Vagina (tissue), 2 donors: ENCODE measurements at places on chromosomes 2 and 18. TPM values are rescaled to one million over a fixed set of nuclear protein-coding genes. Genes with fewer than 3 reads are reported as not detected.
A peak's percentile ranks its signal among the peaks of the same experiment; 100 is the strongest.

CRYGC gene
- total RNA-seq = not detected

DYNC2LI1 gene
- total RNA-seq = 29.7 TPM

DNA sequence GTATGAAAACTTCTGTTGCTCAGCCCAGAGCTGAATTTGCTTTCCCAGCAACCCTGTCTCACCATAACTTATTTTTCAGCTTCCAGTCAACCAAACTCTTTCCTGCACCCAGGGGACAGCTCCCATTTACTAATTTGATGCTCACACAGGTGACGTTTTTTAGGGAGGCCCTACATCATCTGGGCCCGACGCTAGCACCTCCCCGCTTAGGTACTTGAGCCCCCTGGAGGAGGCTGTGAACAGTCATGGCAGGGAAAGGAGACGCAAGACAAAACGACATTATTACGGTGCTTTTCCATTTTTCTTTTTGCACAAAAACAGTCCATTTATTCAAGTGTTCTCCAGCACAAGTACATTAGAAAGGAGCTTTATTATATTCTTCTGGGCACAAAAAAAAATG lies 59.2 kb upstream of the POMC start:
- no peaks in the 10 kb centered on the region for H3K27me3 ChIP-seq
- no peak for DNase-seq
- no peak overlapping the region for H3K4me3 ChIP-seq
- H3K4me1 ChIP-seq = peaks cover 18% of the 10 kb centered on the region

DNA sequence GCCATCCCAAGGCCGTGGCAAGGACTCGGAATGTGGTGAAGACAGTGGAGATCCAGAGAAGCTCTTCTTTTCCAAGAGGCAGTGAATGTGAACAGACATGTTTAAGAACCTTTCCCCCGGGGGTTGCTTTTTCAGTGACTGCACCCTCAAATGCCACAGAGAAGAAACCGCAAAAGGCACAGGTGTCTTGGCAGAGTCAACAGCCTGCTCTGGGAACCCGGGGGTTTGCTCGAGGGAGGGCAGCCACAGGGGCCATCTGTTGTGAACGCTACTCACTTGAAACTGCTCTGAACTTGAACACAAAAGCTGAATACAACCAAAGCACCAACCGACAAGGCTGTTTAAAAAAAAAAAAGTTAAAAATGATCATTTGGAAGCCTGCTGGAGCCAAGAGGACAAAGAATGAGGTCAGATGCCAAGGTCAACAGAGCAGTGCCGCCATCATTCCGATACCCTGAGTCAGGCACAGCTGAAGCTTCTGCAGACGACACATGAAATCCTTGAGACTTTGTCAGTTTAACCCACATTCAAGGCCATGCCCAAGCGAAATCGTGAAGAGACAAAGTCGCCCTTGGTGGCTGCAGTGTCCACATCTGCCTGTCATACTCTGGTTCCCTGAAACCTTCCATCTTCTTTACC lies 47.4 kb downstream of the PSMG2 start:
- no peaks in the 10 kb centered on the region for H3K4me1 ChIP-seq
- H3K36me3 ChIP-seq = no peaks in the 10 kb centered on the region
- H3K27ac ChIP-seq = no peak overlapping the region
- H3K4me3 ChIP-seq = no peak overlapping the region

DNA sequence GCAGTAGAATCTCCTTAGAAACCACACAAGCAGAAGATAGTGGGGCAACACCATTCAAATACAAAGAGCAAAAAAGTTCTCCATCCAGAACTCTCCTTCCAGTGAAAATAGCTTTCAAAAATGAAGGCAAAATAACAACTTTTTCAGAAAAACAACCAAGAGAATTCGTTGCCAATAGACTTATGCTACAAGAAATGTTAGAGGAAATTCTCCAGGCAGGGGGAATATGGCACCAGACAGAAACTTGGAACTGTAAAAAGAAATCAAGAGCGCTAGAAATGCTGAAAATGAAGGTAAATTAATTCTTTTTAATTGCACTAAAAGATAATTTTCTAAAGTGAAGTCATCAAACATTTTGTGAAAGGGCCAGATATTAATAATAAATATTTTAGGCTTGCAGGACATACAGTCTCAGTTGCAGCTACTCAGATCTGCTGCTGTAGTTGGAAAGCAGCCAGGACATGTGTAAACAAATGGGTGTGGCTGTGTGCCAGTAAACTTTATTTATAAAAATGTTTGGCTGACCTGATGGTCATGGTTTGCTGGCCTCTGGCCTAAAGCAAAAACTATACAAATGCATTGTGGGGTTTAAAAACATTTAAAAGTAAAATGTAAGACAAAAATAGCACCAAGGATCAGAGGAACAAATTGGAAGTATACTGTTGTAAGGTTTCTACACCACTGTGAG lies 73.7 kb upstream of the TGFA start:
- no peaks in the 10 kb centered on the region for H3K36me3 ChIP-seq
- no peak overlapping the region for H3K4me3 ChIP-seq
- H3K27ac ChIP-seq = no peak overlapping the region

DNA sequence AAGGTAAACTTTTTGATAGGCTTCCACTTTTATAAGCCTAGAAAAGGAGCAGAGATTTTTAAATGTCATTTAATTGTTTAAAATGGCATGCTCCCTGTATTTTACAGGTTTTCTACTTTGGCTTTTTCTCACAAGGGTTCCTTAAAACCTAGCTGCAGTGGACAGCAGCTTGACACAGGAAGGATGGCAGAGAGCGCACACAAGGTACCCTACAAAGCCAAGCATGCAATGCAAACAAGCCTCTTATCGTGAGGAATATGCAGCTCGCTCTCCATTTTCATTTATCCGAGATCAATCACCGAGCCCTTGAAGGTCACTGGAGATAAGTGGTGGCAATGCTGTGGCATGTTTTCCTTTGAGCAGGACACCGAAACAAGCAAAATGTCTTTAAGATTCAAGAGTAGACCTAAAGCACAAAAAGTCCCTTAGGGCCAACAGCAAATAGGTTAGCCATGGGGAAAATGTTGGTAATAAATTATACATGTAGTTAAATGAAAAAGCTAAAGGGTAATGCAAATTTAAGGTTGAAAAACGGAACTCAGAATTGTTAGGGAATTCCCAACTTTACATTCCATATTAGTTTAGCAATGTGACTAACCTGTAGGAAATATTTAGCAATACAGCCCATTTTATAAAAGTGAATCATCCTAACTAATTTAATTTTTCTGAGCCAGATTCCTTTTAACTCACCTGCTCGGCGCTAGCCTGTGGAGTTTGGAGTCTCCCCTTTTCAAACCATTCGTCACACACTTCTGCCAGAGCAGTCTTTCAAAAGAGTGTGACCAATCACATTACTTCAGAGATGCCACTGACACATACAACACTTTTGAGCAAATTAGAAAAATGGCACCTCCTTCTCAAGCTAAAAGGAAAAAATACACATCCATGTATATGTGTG lies 337.9 kb upstream of the PKDCC start:
- no peaks in the 10 kb centered on the region for H3K4me1 ChIP-seq
- no peak overlapping the region for H3K27ac ChIP-seq
- H3K27me3 ChIP-seq = no peaks in the 10 kb centered on the region
- DNase-seq = no peak
- H3K36me3 ChIP-seq = no peaks in the 10 kb centered on the region

DNA sequence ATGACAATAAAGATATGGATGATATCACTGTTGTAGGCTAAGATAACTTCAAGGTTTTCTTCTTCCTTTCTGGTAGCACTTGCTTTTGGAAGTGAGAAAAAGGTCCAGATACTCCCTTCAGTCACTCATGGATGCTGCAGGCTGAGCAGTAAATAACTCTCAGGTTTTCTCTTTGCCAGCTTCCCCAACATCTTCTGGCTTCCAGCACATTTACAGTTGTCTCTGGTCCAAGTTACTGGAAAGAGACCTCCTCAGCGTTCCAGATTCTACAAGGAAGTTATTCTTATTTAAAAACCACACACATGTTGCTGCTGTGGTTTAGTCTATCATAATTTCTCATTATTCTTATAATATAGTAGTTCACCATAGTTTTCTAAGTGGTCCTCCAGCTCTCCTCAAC lies 383.4 kb downstream of the PLCL1 start:
- no peaks in the 10 kb centered on the region for H3K36me3 ChIP-seq
- H3K27me3 ChIP-seq = no peaks in the 10 kb centered on the region
- H3K4me1 ChIP-seq = no peaks in the 10 kb centered on the region
- H3K27ac ChIP-seq = no peak overlapping the region
- no peak overlapping the region for H3K4me3 ChIP-seq

DNA sequence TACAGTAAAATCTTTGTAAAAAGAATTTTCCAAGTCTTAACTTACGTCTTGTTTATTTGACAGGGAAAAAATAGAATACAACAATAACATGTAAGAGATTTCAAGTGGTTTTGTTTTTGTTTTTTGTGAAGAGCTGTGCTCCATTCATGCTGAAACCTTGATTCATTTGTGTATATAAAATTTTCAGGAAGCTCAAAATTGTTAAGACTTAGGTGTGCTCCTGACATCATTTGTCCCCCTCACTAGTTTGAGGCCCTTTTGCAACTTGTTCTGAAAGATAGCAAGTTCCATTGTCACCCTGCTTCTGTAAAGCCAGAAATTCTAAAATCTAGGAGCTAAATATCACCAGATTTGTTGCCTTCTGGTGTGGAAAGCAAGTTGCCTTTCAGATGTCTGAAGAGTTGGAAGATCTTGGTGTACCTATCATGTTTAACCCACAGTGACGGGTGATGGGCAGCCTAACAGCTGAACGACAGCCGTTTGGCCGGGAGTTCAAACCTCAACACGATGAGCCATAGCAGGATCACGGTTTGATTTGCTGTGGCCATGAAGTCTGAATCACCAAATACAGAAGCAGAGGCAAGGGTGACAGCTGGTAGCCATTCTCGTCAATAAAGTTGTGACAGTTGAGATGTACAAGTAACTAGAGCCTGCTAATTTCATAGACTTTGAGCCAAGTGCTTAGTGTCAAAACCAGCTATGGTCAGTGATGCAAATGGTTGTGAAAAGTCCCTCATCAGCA lies 205.5 kb upstream of the SP5 start:
- no peak overlapping the region for H3K4me3 ChIP-seq
- no peaks in the 10 kb centered on the region for H3K4me1 ChIP-seq

- no peaks in the 10 kb centered on the region for H3K27me3 ChIP-seq
- H3K4me1 ChIP-seq = no peaks in the 10 kb centered on the region
- DNase-seq = no peak
- H3K4me3 ChIP-seq = no peak overlapping the region
These were observed 111.0 kb upstream of the RPRM start for GRCh38 chr2:153589586-153589985.

GRCh38 chr2:128573531-128573930 lies 254.9 kb upstream of the HS6ST1 start:
- no peaks in the 10 kb centered on the region for H3K36me3 ChIP-seq
- no peaks in the 10 kb centered on the region for H3K27me3 ChIP-seq
- H3K27ac ChIP-seq = no peak overlapping the region
- no peaks in the 10 kb centered on the region for H3K4me1 ChIP-seq
- no peak overlapping the region for H3K4me3 ChIP-seq
- no peak for DNase-seq

DNA sequence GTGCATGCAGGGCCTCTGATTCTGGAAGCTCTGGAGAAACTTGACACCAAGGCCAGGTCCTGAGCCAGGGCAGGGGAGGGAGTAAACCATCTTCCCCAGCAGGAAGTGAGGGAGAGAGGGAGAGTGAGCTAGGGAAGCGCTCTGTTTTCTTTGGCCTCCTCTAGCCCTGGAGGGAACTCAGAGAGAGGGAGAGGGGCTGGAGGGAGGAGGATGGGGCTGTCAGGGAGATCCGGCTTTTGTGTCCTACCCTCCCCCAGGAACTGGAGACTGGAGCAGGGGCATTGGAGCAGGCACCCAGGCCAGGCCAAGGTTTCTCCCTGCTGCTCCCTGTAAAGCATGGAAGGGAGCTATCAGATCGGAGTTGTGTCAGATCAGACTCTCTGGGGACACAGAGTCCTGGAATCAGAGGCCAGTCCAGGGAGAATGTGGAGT lies 22.7 kb upstream of the PKDCC start:
- no peak overlapping the region for H3K4me3 ChIP-seq
- H3K27ac ChIP-seq = peak overlapping the region; percentile 68
- H3K4me1 ChIP-seq = peaks cover 14% of the 10 kb centered on the region
- H3K36me3 ChIP-seq = no peaks in the 10 kb centered on the region
- H3K27me3 ChIP-seq = no peaks in the 10 kb centered on the region

DNA sequence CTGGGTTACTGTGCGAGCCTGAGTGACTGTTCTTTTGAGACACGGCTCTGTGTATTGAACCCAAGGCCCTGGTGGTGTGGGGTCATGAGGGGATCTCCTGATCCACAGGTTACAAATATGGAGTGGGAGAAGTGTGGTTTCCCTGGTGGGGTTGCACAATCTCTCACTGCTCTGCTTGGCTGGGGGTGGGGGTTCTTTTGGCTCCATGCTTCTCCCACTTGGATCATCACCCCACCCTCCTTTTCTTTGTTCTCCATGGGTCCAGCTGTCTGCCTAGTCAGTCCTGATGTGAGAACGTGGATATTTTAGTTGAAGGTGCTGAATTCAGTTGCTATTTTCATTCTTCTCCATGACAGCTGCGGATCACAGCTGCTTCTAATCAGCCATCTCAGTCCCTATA lies 37.8 kb downstream of the AGPS start:
- H3K4me1 ChIP-seq = no peaks in the 10 kb centered on the region
- H3K4me3 ChIP-seq = no peak overlapping the region
- H3K36me3 ChIP-seq = peaks cover 9% of the 10 kb centered on the region
- H3K27me3 ChIP-seq = no peaks in the 10 kb centered on the region
- no peak for DNase-seq

GRCh38 chr2:128545085-128545484 lies 226.4 kb upstream of the HS6ST1 start:
- no peaks in the 10 kb centered on the region for H3K4me1 ChIP-seq
- no peaks in the 10 kb centered on the region for H3K27me3 ChIP-seq
- H3K36me3 ChIP-seq = no peaks in the 10 kb centered on the region
- no peak for DNase-seq
- no peak overlapping the region for H3K27ac ChIP-seq

GRCh38 chr2:128442891-128443302 lies 124.2 kb upstream of the HS6ST1 start:
- peak; percentile 82 for DNase-seq
- no peak overlapping the region for H3K4me3 ChIP-seq
- no peaks in the 10 kb centered on the region for H3K27me3 ChIP-seq
- H3K36me3 ChIP-seq = no peaks in the 10 kb centered on the region
- peaks cover 29% of the 10 kb centered on the region for H3K4me1 ChIP-seq
- H3K27ac ChIP-seq = no peak overlapping the region

DNA sequence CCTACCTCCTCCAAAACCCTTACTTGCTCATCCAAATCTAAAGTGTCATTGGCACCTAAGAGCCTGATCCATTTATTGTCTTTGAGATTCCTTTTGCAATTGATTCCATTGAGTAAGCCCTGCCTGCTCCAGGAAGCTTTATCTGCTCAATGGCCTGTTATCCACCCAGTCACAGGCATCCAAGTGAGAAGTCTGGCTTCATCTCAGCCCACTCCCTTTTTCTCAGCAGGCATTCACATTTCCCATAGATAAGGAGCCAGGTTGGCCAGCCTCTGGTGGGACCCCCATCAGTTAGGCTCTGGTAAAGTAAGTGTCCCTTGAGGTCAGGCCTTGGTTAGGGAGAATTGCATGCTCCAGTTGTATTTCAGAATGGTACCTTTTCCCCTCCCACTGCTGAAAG lies 396.2 kb upstream of the ST6GAL2 start:
- H3K4me3 ChIP-seq = no peak overlapping the region
- no peak overlapping the region for H3K27ac ChIP-seq
- H3K27me3 ChIP-seq = no peaks in the 10 kb centered on the region
- no peaks in the 10 kb centered on the region for H3K36me3 ChIP-seq
- no peaks in the 10 kb centered on the region for H3K4me1 ChIP-seq
